ENCODE measurements at places on chromosomes 1 and 21.
A peak's percentile ranks its signal among the peaks of the same experiment; 100 is the strongest.

- DNase-seq = no peak
These were observed 49.6 kb upstream of the GOLT1A start for GRCh38 chr1:204263254-204263910.

DNA sequence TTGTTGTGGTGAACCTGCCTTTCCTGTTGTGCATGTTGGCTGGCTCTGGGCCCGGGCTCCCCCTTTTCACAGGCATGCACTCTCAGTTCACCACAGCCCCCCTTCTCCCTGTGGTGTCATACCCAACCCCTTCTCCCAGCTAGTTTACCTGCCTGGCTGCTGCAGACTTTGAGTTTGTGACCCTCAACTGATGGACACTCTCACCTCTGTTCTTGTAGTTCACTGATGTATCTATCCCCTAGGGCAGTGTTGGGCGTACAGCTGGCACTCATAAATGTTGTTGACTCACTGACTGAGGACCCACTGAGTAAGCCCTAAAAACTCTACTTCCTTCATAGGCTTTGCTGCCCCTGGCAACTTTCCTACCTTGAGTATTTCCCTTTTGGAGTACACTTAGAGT, 54.9 kb downstream of the WDR64 start:
- no peak for DNase-seq

GRCh38 chr1:100352267-100353070, at the start of gene CDC14A:
Gene CDC14A, plus strand, starts transcription at chr1:100352506. Its CDS starts 449 bp downstream, at chr1:100352955.
- DNase-seq = peak; percentile 85

GRCh38 chr1:22296701-22297591, 154.0 kb upstream of the WNT4 start:
- DNase-seq = no peak

DNA sequence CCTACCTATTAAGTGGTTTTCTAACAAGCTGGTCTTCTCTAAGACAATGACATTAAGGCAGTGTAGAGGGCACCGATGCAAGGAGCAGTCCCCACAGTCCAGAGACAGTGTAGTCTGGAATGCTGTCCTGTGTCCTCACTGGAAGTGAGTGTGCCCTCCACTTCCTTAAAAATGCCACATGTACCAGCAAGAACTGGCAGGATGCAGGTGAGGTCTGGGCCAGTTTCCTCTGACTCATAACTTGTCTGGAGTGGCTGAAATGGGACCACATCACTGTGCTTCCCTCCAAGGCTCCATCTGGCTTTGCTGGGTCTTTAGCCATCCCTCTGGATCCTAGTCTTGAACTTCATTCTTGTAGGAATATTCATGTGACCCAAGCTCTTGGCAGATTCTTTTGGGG, 170.5 kb upstream of the KIAA0040 start:
- no peak for DNase-seq

- DNase-seq = no peak
These were observed 92.5 kb upstream of the IRF2BP2 start for GRCh38 chr1:234702342-234703000.

DNA sequence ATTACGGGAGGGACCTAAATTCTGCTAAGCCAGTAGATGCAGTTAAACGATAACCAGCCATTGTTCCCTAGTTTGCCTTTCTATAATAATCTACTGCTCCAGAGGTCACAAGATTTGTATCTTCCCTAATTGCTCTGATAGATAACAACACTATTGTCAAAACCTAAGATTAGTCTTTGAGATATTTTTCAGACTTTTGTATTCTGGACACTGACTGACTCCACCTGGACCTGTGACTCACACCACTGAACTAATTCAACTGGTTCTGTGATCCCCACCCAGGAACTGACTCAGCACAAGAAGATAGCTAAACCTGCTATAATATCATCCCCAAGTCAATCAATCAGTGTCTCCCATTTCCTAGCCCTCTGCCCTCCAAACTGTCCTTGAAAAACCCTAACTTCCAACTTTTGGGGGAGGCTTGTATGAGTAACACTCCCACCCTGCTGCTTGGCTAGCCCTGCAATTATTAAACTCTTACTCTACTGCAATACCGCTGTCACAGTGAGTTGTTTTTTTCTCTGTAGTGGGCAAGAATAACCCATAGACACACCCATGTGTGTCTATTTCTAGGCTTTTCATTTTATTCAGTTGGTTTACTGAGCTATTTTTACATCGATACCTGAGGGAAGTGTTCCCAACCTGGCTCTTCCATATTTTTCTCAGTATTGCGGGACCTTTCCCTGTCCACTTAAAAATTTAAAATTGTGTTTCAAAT, 11.2 kb downstream of the KIFAP3 start:
- DNase-seq = no peak

GRCh38 chr1:98001764-98002163, 80.9 kb upstream of the DPYD start:
- DNase-seq = no peak

DNA sequence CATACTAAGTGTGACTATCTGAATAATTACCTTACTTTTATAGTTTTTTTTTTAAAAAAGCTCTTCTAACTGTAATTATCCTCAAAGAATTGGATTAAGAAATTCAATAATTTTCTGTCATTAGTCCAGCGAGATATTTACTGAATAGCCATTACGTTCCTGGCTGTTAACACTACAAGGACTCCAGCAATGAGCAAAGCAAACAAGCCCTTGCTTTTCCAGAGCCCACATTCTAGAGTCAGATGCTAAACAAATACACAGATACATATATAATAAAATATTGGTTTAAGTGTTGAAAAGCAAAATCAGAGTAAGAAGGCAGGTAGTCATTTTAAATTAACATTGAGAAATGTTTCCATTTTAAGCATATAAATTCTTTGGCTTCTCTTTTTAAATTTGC, 118.4 kb downstream of the ATF6 start:
- no peak for DNase-seq

DNA sequence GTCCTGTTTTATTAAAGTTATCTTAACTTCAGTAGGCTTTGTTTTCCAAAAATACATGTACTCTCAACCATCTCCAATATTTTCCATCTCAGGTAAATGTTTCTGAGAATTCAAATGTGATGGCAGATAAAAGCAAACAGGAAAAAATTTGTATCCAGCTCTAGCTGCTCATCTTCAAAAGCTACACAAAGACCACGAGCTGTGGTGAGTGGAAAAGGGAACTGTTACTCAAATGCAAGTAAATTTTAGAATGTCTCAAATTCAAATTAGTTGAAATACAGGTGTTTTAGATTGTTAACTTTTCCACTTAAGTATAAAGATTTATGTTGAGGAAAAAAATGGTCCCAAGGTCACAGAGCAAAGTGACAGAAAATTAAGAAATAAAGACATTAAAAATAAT, 216.0 kb downstream of the SLC45A1 start:
- DNase-seq = no peak

GRCh38 chr1:222331340-222331739, 216.6 kb downstream of the HHIPL2 start:
- no peak for DNase-seq

GRCh38 chr1:204975568-204976235, 67.3 kb upstream of the CNTN2 start:
- peak; percentile 50 for DNase-seq

GRCh38 chr1:46599059-46599970, 4.8 kb downstream of the MKNK1 start:
- no peak for DNase-seq

DNA sequence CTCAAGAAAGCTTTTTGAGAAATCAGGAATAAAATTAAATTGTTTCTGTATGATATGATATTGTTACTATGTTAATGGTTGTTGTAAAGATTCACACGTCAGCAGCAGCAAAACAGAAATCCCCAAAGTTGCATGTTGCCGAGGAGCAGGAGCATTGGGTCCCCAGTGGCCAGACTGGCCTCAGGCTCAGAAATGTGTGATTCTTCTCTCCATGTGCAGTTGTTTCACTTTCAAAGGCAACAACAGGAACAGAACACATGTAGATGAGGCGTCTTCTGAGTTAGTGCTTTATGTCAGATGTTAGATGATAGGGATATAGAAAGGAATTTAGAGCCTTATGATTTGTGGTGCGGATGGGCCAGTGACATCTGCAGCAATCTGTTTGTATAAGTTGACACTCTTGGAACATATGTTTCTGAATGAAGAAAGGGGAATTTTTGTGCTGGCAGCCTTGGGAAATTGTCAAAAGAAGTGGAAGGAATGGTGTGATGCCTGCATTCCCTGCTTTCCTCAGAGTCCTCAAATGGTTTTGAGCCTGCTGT, 2.1 kb upstream of the TTLL7 start:
- no peak for DNase-seq

DNA sequence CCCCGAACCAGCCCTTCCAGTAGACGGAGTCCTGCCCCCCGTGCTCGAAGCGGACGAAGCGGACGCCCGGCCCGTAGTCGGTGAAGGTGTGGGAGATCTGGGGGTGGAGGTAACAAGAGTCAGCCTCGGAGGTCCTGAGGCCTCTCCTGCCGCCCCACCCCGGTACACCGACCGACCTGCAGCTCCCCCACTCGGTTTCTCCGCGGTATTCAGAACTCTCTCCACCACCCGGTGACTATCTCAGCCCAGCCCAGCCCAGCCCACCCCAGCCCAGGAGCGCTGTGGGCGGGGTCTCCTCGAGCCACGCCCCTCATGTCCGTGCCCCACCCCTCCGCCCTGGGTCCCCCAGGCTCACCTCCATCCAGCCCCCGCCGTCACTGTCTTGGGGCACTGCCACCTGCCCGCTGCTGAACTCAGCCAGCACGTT, 5.5 kb downstream of the FBXO2 start:
- peak; percentile 40 for DNase-seq

GRCh38 chr1:13950637-13951036, 250.6 kb downstream of the PRDM2 start:
- no peak for DNase-seq

DNA sequence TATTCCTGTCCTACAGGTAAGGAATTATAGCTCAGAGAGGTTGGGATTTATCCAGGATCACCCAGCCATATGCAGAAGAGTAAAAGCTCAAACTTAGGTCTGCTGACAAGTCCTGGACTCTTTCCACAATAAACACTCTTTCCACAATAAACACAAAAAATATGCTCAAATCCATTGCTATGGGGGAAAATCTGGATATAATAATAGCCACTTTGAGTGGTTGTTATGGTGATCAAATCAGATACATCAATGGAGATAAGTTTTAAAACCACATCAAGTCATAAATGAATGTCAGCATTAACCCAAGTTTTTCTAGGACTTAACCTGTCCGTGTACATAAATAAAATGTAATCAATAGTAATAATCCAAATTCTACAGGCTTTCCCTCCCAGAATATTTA, 22.3 kb upstream of the TTF2 start:
- no peak for DNase-seq

- DNase-seq = no peak
These were observed 1251.1 kb downstream of the AMY1C start for GRCh38 chr1:105000793-105001192.

DNA sequence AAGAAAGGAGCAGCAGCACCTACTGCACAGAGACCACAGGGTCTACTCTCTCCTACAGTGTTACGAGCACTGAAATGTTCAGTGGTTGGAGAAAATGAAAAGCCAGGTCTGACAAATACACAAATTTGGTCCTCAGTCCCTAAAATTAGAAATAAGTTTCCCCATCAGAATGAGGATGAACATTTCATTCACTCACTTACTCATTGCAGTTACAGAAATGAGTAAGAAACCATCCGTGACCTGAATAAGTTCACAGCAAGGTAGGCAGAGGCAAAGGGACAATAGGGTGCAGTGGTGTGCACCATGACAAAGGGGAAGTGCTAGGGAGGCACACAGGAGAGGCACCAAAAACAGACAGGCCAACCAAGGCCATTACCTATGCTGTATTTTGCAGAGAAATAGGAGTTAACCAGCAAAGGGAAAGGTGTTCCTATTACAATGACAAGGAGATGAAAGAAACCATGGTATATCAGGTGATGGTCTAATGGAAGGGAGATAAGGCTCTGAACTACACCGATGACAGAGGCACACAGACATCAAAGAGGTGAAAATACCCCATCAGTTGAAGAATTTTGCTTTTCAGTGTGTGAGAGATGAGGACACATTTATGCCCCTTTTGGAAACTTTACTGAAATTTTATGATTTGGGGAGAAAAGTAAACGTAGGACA, 29.4 kb downstream of the VAV3 start:
- DNase-seq = peak; percentile 57

DNA sequence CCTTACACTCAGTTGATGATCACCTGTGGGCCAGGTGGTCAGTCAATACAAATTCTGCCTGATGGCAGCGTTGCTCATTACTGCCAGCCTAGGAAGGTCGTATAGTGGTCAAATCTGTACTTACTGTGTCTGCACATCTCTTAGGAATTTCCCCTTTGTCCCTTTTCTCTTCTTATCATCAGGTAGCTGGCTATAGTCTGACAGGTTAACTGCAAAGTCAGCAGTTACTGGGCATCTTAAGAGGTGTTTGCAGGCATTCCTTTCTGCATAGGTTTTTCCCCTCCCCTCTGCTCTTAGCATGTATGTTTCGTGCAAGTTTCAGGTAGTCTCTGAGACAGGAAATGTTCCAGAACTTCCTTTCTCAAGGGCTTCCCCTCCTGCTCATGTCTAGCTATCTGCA, 298.7 kb downstream of the LRRIQ3 start:
- no peak for DNase-seq

- DNase-seq = no peak
These were observed 126.7 kb downstream of the SIM2 start for GRCh38 chr21:36825658-36826057.

DNA sequence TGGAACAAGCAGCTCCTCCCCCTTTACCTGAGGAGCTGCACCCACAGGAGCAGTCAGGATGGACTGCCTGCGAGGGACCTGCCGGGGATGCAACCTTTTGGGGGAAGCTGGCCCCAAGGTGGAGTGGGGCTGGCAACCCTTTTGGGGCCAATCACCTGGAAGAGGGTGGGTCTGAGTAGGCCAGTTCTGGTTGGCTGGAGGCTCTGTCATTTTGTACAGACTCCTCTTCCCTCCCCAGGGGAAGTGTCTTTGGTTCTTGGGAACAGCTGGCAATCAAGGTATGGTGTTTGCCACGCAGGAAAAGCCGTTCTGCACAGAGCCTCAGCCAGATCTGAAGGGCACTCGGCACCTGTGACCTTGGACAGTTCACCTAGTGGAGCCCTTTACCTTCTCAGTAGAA, 280 bp upstream of the A3GALT2 start:
- no peak for DNase-seq

- peak; percentile 42 for DNase-seq
These were observed 93.0 kb upstream of the BMP8A start for GRCh38 chr1:39398278-39399021.

DNA sequence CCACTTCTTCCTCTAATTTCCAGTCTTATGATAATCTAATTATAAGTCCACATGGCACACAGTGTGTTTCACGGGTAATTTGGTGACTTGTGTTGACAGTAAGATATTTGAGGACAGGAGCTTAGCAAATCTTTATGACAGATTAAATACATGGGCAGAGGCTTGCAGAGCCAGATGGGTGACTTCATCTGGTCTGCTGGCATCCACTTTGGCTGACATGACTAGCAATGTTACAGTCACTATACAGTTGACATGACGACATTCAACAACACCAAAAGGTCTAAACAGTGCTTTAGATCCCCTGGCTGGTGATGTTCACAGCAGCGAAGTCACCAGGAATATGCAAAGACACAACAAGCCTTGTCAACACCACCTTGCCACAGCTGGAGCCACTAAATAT, 147.2 kb downstream of the ETS2 start:
- DNase-seq = no peak

All from activated naive CD4-positive, alpha-beta T cell treated with Interleukin-2 at 50 U/mL for 16 hours (primary cell).